Trophoblast cell (in vitro differentiated cells and primary cell): ENCODE measurements at places on chromosomes 1 and 21.

DNA sequence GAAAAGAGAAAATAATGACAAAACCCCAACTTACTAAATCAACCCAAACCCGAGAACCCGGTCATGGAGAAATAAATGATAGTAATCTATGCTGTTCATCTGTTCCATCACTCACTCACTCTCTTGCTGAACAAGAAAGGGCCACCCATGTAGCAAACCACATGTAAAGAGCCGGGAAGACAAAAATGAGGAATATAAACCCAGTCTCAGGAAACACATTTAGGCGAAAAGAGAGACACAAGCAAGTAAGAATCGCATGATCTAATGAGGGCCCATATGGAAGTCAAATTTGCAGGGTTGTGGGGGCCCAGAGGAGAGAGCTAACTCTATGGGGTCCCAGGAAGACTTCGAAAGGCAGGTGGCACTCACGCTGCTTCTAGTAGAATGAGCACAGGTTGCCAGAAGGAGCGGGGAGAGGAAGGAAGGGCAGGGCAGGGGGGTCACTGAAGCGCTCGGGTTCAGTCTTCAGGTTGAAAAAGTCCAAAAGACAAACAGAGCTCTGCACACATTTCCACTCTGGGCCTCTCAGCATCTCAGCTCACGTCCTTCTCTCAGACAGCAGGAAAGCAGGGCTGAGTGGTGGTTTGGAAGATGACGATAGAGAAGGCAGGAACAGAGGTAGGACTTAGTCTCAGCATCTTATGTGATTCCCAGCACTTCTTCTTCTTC lies 142.9 kb upstream of the KRTAP19-8 start:
- DNase-seq: no peak

GRCh38 chr1:28736450-28737306 lies at the start of gene YTHDF2:
Gene YTHDF2, plus strand, starts transcription at chr1:28736940. Its CDS starts 181 bp downstream, at chr1:28737121.
- DNase-seq: peak; percentile 97

DNA sequence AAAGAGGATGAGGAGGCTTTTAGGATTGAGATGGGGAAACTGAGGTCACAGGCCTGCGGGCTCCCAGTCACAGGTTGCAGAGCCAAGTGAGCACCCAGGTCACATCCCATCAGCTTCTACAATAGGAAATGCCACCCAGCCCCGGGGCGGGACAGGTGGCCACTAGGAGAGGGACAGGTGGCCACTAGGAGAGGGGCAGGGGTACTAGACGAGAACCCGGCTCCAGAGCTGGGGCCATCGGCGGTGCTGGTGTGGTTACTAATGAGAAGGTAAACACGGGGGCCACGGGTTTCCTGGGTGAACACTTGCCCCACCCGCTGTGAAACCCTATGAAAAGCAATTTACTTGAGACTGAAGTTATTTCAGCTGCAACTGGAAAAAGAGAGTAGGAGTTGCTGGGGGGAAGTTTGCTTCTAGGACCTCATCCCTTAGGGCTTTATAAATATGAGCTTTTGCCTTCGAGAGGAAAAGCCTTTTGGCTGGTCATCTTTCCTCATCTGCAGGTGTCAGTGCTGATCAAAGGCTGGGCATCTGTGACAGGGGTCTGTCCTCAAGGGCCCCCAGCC lies 52.5 kb downstream of the MRPL37 start:
- DNase-seq: no peak

GRCh38 chr1:9200441-9200840 lies 34.1 kb upstream of the H6PD start:
- DNase-seq: peak; percentile 74

DNA sequence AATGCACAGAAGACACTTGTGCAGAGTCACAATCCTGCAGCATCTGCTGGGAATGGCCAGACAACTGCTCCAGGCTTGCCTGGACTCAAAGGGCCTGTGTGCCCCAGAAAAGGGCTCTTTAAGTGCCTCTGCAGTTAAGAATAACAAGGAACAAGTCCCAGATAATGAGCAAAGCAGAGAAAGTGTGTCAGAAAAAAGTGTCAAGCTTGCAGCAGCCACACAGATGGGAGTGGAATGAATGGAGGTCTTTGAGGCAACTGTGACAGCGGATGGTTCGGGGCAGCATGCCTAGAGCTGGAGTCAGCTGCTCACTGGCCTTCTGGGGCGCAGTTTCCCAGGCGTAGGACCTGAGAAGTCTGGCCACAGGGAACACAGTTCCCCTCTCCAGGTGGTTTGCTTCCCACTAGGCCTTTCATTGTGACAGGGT lies 5.1 kb downstream of the PARP1 start:
- no peak for DNase-seq

GRCh38 chr1:15975358-15975804 lies 520 bp downstream of the ZBTB17 start:
- peak; percentile 54 for DNase-seq

GRCh38 chr1:162535501-162535900 lies 26.0 kb upstream of the UAP1 start:
- DNase-seq: no peak

DNA sequence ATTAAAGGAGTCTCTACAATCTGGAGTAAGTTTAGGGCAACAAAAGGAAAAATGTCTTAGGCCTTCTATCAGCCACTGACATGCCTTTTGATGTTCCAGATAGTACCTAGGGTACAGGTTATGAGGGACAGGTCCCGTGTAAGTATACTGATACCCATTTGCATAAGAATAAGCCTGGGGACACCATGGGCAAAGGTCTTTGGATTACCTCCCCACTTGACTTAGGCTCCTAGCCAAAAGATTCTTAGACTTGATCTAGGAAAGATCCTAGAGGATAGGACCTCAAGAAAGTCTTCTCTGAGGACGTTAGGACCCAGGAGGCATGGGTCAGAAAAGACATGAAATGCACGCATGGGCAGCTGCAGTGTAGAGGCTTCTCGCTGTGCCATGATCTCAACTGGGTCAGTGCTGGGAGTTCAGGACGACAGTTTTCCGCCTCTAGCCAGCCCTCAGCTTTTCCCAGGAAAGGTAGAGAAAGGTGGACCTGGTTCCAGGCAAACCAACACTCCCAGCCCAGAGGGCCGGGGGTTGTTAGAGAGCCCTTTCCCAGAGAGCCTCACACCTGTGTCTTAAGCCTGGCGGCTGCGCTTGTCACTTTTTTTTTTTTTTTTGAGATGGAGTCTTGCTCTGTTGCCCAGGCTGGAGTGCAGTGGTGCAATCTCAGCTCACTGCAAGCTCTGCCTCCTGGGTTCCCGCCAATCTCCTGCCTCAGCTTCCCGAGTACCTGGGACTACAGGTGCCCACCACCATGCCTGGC lies 26.6 kb downstream of the MSTO1 start:
- DNase-seq: no peak

GRCh38 chr1:53686965-53687267 lies 52.0 kb downstream of the GLIS1 start:
- DNase-seq: no peak

DNA sequence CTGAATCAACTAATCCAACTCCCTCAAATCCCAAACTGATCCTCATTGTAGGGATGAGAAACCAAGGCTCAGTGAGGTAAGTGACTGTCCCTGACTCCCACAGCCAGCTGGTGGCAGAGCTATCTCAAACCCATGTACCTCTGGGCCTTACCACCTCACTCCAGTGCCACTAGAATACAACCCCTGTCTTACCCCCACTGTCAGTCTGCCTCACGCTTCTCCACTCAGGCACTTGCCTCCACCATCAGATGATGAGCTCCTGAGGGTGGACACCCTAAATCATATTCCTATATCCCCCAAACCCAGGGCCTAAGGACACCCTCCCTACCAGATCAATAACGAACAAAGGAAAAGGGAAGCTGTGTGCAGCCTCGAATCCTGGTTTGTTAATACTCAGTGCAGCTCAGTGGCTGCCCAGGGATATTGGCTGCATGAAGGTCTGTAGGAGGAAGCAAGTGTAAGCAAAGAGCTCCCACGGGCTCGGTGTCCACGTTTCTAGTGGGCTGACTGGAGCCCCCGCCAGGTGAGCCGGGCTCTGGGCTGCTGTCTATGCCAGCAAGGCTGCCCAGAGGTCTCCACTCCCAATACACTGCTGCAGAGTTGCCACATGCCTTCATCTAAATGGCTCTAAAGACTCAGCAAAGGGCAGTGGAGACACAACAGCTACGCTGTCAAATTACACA lies 533.4 kb downstream of the MATN1 start:
- DNase-seq: no peak

GRCh38 chr21:45306453-45306831 lies 18.7 kb upstream of the POFUT2 start:
- no peak for DNase-seq

DNA sequence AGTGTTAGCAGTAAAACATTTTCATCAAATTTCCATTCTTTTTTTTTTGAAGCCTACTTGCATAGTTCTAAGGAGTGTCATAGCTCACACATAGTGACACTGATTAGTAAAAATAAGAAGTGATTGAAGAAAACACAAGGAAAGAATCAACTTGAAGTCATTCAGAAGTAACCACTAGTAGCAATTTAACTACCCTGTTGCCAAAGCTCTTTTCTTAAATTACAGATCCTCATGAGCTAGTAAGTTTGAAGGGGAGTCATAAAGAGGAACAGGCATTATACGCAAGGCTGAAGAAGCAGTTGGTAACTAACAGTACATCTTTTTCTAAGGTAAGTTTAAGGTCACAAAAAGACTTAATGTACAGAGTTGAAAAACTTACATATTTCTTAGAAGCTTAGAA lies 332.2 kb downstream of the CHRM3 start:
- DNase-seq: no peak

DNA sequence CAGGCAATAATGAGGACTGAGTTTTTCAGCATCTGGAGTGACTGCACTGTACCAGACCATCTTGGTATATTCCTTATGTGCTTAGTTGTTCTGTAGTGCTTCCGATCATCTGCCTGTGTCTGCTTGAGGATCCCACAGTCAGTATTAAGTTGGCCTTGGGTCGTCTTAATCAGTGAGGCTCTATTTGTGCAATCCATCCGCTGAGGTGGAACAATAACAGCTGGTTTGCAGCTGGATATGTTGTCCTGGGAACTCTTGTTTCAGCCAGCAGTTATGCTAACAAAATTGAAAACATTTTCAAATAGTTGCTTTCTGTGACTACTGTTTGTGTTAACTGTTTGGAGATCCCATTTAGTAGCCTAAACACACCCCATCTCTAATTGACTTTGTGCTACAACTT lies 73.7 kb downstream of the LAMC1 start:
- no peak for DNase-seq

- DNase-seq: no peak
These were observed 121.7 kb upstream of the COL11A1 start for GRCh38 chr1:103230061-103230460.

GRCh38 chr1:94247138-94248094 lies 10.0 kb upstream of the ARHGAP29 start:
- peak; percentile 86 for DNase-seq

GRCh38 chr1:247386687-247387086 lies 29.3 kb upstream of the NLRP3 start:
- DNase-seq: peak; percentile 23

DNA sequence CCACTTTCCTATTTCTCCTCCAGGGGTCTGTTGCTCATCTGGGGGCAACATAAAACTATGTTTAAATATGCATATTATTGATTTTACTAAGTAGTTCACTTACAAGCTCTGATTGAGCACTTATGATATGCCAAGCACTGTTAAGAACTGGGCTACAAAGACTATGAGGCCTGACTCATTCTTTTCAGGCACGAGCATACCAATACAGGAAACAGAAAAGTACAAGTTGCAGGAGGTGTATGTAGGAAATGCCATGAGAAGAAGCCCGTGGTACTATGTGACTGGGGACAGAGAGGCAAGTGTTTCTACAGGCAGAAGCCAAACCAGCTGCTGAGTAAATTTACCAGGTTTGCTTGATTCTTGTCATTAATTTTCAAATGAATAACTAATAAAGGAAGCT lies 120.4 kb upstream of the PTGFR start:
- no peak for DNase-seq

GRCh38 chr1:111480674-111481073 lies 6.9 kb downstream of the C1orf162 start:
- DNase-seq: no peak

- DNase-seq: peak; percentile 3
These were observed 34.9 kb downstream of the CDC14A start for GRCh38 chr1:100387209-100387608.

GRCh38 chr1:244964112-244964971 lies 100.0 kb upstream of the HNRNPU start:
- peak; percentile 77 for DNase-seq

GRCh38 chr1:56529801-56530200 lies 49.6 kb downstream of the PLPP3 start:
- no peak for DNase-seq

DNA sequence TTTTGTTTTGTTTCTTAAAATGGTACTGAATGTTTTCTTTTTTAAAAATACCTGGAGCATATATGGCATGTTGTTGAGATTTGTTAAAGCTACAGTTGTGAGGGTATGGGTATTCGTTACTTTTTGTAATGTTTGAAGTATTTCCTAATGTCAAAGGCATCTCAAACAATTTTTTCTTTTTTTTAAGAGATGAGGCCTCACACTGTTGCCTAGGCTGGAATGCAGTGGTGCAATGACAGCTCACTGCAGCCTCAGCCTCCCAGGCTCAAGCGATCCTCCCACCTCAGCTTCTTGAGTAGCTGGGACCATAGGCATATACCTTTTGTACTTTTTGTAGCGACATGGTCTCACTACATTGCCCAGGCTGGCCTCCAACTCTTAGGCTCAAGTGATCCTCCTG lies 16.1 kb downstream of the CLCN6 start:
- DNase-seq: peak; percentile 87

- DNase-seq: no peak
These were observed 95.8 kb downstream of the CDC7 start for GRCh38 chr1:91596474-91596873.

- no peak for DNase-seq
These were observed 16.1 kb downstream of the ATAD3B start for GRCh38 chr1:1487701-1488100.

DNA sequence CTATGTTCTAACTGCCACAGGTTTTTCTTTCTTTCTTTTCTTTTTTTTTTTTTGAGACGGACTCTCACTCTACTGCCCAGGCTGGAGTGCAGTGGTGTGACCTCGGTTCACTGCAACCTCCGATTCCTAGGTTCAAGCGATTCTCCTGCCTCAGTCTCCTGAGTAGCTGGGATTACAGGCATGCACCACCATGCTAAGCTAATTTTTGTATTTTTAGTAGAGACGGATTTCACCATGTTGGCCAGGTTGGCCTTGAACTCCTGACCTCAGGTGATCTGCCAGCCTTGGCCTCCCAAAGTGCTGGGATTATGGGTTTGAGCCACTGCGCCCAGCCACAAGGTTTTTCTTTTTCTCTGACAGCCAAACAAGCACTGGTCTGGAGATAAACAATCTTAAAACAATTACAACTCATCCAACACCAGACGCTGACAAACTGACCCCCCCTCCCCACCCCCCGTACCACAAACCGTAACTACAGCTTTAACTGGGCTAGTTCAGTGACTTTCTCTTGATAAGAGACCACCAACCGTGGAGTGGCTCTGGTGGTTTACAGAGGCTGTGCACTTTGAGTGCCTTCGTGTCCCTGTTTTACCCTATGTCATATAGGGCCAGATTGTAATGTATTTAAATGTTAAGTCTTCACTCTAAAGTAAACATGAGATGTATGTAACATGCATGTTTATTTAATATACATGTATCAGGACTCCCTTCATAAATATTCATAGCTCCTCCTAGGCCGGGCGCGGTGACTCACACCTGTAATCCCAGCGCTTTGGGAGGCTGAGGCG lies 19.5 kb upstream of the PUM1 start:
- DNase-seq: no peak

- no peak for DNase-seq
These were observed 366.1 kb upstream of the PTBP2 start for GRCh38 chr1:96355521-96355920.
